ENCODE measurements at places on chromosomes 5 and 9.

DNA sequence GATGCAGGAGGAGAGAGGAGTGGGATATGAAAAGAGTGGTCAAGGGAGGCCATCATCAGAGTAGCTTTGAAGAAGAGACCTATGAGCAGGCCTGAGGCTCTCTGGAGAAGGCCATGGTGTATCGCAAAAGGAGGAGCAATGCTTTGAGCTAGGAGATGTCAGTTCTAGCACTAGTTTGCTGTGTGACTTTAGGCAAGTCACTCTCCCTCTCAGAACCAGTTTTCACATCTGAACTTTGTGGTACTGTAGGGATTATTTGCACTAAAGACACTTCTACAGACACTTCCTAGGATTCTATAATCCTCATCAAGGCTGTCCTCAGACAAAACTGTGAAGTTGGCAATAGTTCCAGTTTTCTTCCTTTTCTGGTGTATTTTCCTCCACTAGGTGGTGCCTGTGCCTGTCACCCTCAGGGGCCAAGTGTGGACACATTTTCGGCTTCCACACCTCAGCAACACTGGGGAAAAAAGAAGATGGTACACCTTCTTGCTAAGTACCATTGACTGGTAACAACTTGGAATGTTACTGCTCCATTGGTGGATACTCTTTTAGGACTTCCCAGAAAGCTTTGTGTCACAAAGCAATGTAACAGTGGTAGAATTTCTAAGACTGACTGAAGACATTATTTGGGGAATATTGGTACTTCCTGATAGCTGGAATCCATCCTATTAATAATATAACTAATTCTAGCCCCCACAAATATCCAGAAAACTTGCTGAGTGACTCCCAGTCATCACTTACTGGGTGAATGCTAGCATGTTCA, 9.9 kb downstream of the PAPPA start:
- no peak overlapping the region for H3K27ac ChIP-seq
- H3K4me3 ChIP-seq, result no peak overlapping the region
- DNase-seq, result no peak
- H3K27me3 ChIP-seq, result no peaks in the 10 kb centered on the region
- H3K4me1 ChIP-seq, result no peaks in the 10 kb centered on the region

DNA sequence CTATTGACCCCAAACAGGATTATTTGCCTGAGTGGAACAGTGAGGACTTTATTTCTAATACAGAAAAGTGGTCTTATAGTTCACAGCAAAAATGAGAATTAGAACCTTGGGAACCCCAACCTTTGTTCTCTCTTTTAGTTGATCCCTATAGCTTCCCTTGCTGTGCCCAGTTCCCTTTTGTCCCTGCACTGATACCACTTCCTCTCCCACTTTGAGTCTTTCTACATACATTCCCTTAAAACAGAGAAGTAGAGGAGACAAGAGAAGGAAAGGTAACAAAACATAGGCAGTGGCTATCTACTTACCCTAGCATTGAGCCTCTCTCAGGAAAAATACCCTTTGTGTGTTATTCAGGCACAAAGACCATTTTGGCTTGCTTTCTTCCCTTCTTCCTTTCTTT, 246.4 kb downstream of the FAM114A2 start:
- H3K27ac ChIP-seq, result no peak overlapping the region
- DNase-seq, result no peak
- no peaks in the 10 kb centered on the region for H3K4me1 ChIP-seq
- H3K27me3 ChIP-seq, result no peaks in the 10 kb centered on the region
- no peaks in the 10 kb centered on the region for H3K36me3 ChIP-seq

DNA sequence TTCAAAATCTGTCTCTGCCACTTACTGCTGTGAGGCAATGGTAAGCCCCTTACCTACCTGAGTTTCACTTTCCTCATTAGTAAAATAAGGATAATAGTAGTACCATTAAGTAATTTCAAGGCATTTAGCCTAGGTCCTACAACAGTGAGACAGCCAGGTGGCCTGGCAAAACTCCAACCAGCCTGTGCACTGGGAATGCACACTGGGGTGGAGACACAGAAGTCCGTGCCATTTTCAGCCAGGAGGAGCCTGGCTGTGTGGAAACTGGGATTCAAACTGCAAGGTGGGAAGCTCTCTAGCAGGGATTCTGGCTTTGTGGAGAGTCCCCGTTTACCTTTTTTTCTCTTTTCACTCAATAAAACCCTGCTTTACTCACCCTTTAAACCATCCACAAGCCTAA, 630.4 kb downstream of the PRELID2 start:
- no peaks in the 10 kb centered on the region for H3K4me1 ChIP-seq
- H3K36me3 ChIP-seq, result no peaks in the 10 kb centered on the region
- H3K27me3 ChIP-seq, result no peaks in the 10 kb centered on the region
- no peak overlapping the region for H3K27ac ChIP-seq

DNA sequence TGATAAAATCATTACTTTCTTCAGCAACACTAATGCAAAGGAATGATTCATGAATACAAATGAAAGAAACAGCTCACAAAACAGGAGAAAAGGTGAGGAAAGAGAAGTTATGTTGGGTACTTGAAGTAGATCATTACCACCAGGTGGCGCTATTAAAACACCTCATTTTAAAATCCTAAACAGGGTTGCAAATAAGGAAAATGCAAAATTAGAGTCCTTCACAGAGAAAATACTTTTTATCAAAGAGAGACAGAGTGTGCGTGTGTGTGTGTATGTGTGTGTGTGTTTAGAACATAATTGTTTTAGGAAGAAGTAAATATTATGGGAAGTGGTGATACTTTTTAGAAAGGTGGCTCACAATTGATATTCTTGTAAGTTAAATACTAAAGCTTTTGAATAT, 49.5 kb upstream of the CD180 start:
- no peaks in the 10 kb centered on the region for H3K27me3 ChIP-seq
- H3K4me1 ChIP-seq, result no peaks in the 10 kb centered on the region
- peak; percentile 42 for DNase-seq
- no peaks in the 10 kb centered on the region for H3K36me3 ChIP-seq
- H3K4me3 ChIP-seq, result no peak overlapping the region

DNA sequence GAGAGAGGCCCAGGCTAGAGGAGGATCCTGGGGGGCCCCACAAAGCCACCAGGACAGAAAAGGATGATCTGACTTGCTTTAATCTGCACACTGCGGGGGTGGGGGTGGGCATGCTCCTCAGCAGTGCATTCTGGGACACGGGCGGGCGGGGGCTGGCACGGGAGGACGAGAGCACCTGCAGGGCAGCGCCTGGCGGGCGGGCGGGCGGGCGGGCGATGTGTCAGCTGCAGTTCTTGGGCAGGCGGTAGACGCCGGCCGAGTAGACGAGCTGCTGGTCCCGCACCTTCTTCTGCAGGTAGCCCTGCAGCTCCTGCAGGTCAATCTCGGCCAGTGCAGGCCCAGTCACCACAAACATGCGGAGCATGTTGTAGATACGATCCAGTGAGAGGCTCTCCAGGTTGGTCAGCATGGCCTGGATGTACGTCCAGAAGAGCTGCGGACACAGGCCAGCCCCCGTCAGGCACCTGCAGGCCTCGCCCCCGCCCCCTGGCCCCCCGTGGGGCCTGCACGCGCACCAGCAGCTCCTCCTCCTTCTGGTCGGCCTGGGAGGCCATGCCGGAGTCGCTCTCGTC, 3.0 kb upstream of the TMEM210 start:
- peaks cover 20% of the 10 kb centered on the region for H3K27me3 ChIP-seq
- peaks cover 9% of the 10 kb centered on the region for H3K4me1 ChIP-seq
- H3K36me3 ChIP-seq, result no peaks in the 10 kb centered on the region
- H3K4me3 ChIP-seq, result no peak overlapping the region

DNA sequence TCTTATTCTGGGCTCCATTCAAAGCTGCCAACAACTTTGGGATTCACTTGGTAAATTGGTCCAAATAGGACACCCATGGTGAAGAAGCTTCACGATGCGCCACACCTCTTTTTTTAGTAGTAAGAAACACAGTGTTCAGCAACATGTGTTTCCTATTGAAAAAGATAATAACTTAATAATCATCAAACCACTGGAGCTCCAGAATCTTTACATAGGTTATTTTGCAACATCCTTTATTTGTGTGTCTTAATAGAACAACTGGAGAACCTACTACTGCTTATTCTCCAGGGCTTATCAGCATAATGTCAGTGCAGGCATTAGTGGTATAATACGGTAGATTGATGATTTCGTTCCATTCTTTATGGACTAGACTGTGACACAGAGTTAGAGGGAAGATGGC, 63.3 kb upstream of the DAPK1 start:
- no peak overlapping the region for H3K27ac ChIP-seq
- no peaks in the 10 kb centered on the region for H3K4me1 ChIP-seq
- DNase-seq, result no peak
- H3K4me3 ChIP-seq, result no peak overlapping the region
- H3K27me3 ChIP-seq, result no peaks in the 10 kb centered on the region

DNA sequence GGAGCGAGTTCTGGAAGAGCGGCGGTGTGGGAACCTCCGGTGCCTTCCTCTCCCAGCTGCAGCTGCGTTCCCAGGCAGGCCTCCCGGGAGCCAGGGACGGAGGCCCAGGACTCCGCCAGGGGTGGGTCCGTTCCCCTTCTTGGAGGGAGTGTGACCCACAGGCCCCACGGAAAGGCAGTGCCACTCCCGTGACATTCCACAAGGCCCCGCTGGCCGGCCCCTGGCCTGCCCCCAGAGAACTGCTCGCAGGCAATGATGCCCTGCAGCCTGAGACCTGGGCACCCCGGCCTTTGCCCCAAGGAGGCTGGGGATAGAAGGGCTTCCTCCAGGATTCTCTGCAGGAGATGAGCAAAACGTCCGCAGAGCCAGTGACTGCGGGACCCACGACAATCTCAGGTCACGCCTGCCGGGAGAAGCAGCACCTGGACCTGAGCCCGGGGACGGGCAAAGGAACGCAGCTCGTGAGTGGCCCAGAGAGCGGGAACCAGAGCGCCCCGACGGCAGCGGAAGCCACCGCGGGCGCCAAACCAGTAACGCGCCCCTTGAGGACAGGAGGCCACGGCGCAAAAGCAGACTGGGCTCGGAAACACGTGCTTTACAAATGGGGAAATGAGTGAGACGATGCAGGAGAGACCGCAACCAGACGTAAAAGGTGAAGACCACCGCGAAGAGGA, 9.3 kb downstream of the OBP2B start:
- no peaks in the 10 kb centered on the region for H3K27me3 ChIP-seq
- no peaks in the 10 kb centered on the region for H3K4me1 ChIP-seq
- peak overlapping the region; percentile 30 for H3K4me3 ChIP-seq
- H3K36me3 ChIP-seq, result no peaks in the 10 kb centered on the region
- H3K27ac ChIP-seq, result no peak overlapping the region
- peak; percentile 41 for DNase-seq

GRCh38 chr5:74017112-74017511, 391.1 kb downstream of the ARHGEF28 start:
- H3K4me3 ChIP-seq, result no peak overlapping the region
- H3K36me3 ChIP-seq, result no peaks in the 10 kb centered on the region
- no peaks in the 10 kb centered on the region for H3K4me1 ChIP-seq
- no peak overlapping the region for H3K27ac ChIP-seq

GRCh38 chr5:51345106-51345505, 38.1 kb upstream of the ISL1 start:
- no peak overlapping the region for H3K4me3 ChIP-seq
- no peak for DNase-seq
- H3K27me3 ChIP-seq, result no peaks in the 10 kb centered on the region
- H3K27ac ChIP-seq, result no peak overlapping the region
- no peaks in the 10 kb centered on the region for H3K36me3 ChIP-seq

DNA sequence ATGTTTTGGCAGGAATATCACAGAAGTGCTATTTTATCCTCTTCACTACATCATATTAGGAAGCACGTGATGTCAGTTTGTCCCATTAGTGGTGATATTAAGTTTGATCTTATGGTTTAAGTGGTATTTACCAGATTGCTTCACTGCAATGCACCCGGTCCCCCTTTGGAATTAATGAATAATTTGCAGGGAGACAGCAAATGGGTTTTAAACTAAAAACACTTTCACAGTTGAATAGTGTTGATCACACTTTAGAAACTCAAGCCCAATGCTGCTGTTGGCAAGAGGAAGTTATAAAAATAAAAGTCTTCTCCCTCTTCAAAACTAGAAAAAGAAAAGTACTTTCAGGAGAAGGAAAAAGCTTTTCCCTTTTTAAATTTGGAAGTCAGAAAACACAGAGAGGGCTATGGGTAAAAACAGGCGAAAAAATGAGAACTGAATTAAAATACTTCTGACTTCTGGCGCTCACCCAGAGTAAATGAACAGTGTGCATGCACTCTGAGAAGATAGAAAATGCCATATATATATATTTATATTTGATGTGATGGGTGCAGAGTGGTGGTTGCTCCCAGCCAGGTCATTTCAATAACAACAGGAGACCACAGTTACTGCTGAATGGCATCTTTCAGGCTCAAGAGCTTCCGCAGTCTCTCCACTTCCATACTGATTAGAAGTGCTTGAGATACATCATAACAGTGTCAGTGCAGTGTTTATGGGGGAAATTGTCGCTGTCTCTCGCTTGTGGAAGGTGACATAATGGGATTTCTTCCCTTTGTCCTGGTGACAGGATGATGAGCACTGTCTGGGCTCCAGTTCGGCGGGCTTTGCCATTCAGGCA, 278.0 kb downstream of the ZSWIM6 start:
- H3K4me1 ChIP-seq, result no peaks in the 10 kb centered on the region
- H3K27ac ChIP-seq, result no peak overlapping the region
- no peak for DNase-seq

All from colonic mucosa (tissue), 4 donors.